ENCODE measurements at places on chromosomes 13 and 19.

- DNase-seq: peak; percentile 98
These were observed 7.0 kb upstream of the CBLC start for GRCh38 chr19:44770550-44771257.

GRCh38 chr13:100409132-100409531, 179.5 kb downstream of the GGACT start:
- DNase-seq: no peak

DNA sequence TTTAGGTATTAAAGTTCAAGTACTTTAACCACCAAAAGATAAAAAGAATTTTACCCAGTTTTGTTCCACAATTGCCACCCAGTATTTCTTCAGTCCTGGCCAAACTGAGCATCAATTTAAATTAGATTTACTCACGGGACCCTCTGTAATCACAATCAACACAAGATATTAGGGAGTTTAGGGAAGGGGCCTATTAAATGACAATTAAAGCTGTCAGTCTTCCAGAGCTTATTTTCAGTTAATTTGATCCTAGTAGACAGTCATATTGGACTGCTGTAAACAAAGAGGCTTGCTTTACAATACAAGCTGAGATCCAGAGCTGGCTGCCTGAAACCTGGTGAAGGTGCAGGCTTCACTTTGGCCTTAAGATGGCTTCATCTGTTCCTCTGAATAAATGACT, 321.2 kb upstream of the NBEA start:
- DNase-seq: no peak

- DNase-seq: no peak
These were observed 541.4 kb downstream of the GPC6 start for GRCh38 chr13:93767917-93768409.

- no peak for DNase-seq
These were observed 11.8 kb upstream of the DIAPH3 start for GRCh38 chr13:60175571-60175970.

DNA sequence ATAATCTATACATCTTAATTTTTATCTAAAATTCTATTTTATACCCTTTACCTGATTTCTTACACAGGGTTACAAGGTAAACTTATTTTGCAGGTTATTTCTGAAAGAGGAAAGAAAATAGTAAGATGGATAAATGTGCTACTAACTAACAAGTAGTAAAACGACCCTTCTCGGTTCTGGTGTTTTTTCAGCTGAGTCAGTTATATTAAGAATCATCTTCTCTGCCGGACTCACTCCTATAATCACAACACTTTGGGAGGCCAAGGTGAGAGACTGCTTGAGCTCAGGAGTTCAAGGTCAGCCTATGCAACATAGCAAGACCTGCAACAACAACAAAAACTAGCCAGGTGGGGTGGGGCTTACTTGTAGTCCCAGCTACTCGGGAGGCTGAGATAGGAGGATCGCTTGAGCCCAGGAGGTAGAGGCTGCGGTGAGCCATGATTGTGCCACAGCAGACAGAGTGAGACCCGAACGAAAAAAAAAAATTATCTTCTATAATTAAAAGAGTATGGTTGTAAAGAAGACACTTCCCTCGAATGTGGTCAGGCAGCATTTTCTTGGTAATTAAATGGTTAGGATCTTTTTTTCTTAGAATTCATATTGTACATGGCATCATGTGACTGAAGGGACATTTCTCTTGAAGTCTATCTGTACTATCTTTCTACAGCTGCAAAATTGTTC, 27.9 kb upstream of the RCBTB2 start:
- DNase-seq: no peak

- DNase-seq: peak; percentile 72
These were observed 16.3 kb upstream of the TCF3 start for GRCh38 chr19:1668486-1669270.

GRCh38 chr13:106752584-106753170, 184.7 kb upstream of the ARGLU1 start:
- no peak for DNase-seq

- no peak for DNase-seq
These were observed 17.4 kb downstream of the UFM1 start for GRCh38 chr13:38366954-38367645.

- no peak for DNase-seq
These were observed 262.7 kb upstream of the SLC10A2 start for GRCh38 chr13:103328899-103329298.

GRCh38 chr13:26838821-26839220, 78.2 kb upstream of the GPR12 start:
- DNase-seq: no peak

- no peak for DNase-seq
These were observed 472.2 kb downstream of the MYO16 start for GRCh38 chr13:109101550-109102144.

GRCh38 chr13:67158903-67159302, 71.2 kb downstream of the PCDH9 start:
- no peak for DNase-seq

DNA sequence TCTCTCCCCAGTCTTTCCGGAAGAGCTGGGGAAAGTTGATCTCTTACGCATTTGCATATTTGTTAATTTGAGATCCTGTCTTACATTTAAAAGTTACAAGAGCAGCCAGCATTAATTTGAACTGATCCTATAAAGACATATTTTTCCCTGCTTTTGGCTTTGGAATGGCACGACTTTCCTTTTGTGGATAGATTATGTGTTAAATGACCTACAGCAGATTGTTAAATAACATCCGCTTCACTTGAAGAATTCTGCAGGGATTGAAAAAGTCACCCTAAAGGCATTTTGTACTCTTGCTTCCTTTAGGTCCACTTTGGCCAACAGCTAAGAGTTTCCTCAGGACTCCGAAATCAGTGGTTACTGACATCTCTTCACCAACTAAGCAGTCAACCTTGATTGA, 334.0 kb downstream of the TBC1D4 start:
- no peak for DNase-seq

- peak; percentile 49 for DNase-seq
These were observed 444.8 kb downstream of the FOXO1 start for GRCh38 chr13:40221460-40222201.

DNA sequence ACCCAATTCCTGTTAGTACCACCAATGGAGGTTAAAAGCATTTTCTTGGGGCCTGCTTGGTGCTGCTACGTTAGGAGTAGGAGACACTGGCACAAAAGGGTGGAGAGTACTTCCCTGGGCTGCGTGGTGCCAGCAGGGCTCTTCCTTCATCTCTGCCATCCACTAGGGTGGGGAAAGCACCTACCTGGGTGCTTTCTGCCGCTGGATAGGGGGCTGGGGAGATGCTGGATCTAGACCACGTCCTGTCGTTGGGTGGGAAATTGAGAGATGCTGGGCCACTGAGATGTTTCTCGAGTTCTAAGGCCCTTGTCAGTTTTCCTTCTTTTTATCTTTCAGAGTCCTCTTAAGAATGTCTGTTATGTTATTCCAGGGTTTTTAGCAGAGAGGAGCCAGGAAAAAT, 6.7 kb upstream of the FCGBP start:
- no peak for DNase-seq

GRCh38 chr13:106683179-106683578, 115.2 kb upstream of the ARGLU1 start:
- no peak for DNase-seq

GRCh38 chr13:113140677-113141600, 17.5 kb upstream of the PROZ start:
- no peak for DNase-seq

DNA sequence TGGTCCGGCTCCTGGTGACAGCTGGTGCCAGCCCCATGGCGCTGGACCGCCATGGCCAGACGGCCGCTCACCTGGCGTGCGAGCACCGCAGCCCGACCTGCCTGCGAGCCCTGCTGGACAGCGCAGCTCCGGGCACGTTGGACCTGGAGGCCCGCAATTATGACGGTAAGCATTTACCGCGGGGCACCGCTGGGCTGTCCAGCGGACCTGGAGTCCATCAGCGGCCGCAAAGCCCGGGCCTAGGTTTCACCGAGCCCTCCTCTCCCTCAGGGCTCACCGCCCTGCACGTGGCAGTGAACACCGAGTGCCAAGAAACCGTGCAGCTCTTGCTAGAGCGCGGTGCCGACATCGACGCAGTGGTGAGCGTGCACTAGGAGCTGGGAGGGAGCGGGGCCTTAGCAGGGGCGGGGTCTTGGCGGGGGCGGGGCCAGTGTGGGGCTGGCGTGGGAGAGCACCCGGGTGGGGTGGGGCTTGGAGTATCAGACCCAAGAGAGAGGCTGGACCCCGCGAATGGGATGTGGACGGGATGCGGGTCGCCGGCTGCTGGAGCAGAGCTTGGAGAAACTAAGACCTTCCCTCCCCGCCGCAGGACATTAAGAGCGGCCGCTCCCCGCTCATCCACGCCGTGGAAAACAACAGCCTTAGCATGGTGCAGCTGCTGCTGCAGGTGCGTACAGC, 8.7 kb downstream of the BCL3 start:
- no peak for DNase-seq

DNA sequence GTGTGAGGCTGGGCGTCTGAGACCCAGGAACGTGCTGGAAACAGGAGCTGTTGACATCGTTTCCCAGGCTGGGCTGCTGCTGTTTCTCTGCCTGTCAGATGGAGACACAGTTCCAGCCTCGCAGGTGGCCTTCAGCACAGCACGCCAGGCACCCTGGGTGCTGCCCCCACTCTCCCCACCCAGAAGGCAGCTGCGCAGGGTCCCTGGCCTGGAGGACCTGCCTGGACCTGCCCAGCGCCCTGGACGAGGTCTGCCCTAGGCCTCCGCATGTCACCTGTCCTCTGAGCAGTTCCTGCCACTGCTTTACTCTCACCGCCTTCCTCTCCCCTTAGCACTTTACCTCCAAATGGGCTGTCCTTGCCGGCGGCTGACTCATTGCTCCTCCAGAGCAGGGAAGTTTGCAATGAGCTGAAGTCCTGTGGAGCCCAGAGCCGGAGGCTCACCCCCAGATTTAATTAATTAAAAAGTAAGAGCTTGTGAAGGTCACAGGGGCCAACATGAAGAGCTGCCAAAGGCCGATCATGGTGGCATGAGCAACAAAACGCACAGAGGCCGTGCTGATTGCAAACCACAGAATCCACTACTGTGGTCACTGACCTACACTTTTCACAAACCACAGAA, 32.2 kb downstream of the C13orf46 start:
- no peak for DNase-seq

DNA sequence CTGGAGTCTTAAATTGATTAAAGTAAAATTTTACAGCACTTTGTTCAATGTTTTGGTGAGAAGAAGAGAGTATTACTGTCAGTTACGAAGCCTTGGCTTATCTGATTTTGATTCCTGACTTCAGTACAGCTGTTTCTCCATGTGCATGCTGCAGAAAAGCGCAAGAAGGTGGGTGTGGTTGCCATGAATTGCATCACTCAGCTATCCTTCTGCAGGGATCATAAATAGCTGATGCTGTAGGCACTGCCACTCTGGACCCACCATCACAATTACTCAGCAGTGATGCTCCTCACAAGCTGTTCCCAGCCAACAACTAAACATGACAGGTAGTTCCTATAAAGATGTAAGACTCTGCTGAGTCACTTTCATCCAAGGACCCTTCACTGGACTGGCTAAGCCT, 321.2 kb downstream of the IRS2 start:
- DNase-seq: no peak

DNA sequence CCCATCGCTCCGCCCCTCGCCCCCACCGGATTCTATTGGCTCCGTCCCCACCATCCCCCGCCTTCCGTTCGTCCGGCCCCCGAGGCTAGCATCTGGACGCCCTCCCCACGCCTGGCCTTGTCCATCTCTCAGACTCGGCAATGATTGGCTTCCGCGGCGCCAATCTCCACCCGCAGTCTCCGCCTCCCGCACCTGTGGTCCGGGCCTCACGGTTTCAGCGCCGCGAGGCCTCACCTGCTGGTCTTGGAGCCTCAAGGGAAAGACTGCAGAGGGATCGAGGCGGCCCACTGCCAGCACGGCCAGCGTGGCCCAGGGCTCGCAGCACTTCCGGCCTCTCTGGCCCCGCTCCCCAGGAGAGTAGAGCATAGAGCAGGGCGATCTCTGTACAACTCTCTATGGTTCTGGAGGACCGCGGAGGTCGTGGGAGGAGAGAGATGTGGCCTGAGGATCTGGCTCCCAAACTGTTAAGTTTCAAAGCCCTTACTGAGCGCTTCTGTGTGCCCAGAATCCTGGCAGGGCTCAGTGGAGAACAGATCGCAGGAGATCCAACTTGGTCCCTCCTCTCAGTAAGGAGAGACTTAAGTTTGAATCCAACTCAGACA, at the start of gene ERCC1:
ERCC1 (minus strand) TSS at position 329 of the 602 bp plus-strand sequence. CDS start 543 bp downstream, outside the sequence.
- DNase-seq: peak; percentile 92

Data from CD4-positive, alpha-beta T cell treated with Interleukin-15 for 1 hour (primary cell).